GM12891 (cell line): ENCODE measurements at places on chromosomes 11 and 22.

GRCh38 chr11:87038235-87038977, 672 bp downstream of the TMEM135 start:
- DNase-seq, result no peak

DNA sequence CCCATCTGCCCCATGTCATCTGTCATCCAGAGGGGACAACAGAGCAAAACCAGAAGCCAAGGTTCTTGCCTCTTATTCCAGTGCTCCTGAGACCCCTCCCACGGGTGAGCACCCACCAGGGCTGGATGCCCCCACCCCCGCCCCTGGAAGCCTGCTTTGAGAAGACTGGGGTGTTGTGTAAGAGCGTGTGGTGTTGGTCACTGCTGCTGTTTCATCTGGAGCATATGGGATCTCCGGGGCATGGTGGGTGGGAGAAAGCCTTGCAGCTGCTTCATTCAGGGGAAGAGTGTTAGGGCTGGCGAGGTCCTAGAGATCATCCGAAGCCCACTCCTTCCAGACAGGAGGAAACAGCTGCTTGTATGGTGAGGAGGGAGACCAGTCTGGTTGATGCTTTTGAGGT, 54.1 kb downstream of the CHRDL2 start:
- no peak for DNase-seq

GRCh38 chr11:75563978-75564552, 2.0 kb downstream of the SERPINH1 start:
- no peak for DNase-seq

GRCh38 chr11:118633319-118633690, 25.9 kb downstream of the PHLDB1 start:
- no peak for DNase-seq

GRCh38 chr22:26648011-26648497, 9.3 kb upstream of the MIAT start:
- no peak for DNase-seq

- DNase-seq, result no peak
Observed at GRCh38 chr11:126601550-126602215, 246.2 kb downstream of the ST3GAL4 start.
